ENCODE measurements at places on chromosomes 7 and 10.

DNA sequence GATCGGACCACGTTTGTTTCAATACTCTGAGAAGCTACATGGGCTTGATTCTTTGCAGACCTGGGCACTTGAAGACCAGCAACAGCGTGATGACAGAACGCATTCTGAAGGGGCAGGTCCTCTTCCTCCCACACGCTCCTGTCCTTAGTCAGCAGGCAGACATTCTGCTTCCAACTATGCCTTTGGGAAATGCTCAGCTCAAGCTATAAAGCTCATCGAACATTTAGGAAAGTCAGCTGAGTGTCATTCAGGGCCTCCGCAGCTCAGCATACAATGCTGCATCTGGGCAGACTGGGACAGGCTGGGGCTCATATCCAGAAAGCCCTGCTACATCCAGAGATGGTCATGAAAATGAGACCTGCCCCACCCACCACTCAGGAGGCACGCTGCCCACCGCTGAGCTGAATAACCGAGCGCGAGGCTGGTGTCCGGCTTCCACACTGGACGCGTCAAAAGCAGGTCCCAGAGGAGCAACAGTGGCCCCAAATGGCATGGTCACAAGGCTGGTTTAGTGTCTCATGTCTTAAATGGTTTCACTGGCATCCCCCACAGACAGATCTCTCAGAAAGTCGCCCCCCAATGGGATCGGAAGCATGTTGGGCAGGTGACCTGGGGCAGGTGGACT lies 274.0 kb downstream of the DNAJB6 start:
- peak; percentile 21 for DNase-seq

DNA sequence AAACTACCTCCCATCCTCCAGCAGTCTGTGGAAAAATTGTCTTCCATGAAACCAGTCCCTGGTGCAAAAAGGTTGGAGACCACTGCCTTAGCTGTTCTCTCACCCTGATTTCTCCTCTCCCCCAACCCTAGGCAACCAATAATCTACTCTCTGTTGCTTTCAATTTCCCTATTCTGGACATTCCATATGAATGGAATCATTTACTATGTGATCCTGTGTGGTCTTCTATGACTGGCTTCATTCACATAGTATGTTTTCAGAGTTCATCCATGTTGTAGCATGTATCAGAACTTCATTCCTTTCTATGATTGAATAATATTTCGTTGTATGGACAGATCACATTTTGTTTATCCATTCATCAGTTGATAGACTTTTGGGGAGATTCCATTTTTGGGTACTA lies 38.3 kb upstream of the DLG5 start:
- DNase-seq: peak; percentile 43

- DNase-seq: no peak
These were observed 9.4 kb downstream of the ING3 start for GRCh38 chr7:120959929-120960484.

DNA sequence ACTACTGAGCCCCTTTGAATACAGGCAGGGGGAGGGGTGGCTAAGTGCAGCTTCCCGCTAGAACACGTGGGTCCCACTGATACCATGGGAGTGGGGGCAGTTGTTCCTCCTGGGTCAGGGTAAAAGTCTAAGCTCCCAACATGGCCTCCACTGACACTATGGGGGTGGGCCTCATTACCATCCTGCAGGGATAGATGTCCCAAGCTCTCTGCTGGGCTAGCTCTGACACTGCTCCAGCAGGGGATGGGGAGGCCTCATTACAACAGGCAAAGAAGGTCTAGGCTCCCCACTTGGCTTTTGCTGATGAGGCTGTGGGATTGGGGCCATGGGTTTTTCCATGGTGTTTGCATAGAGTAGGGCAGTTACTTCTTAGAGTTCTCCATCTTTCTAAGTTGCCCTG lies 51.5 kb downstream of the STK17A start:
- no peak for DNase-seq

GRCh38 chr7:144818511-144818910 lies 17.3 kb downstream of the TPK1 start:
- peak; percentile 44 for DNase-seq

GRCh38 chr7:124956160-124956559 lies 26.5 kb upstream of the POT1 start:
- DNase-seq: peak; percentile 17
